Common myeloid progenitor, CD34-positive (primary cell): ENCODE measurements at places on chromosomes 11 and 22.

GRCh38 chr11:123580557-123581275 is 73.7 kb downstream of the SCN3B start:
- peak; percentile 58 for DNase-seq

- DNase-seq: no peak
Observed at GRCh38 chr11:102263379-102264003, 53.8 kb upstream of the BIRC3 start.

GRCh38 chr11:44203270-44204043 is 106.5 kb downstream of the ALX4 start:
- no peak for DNase-seq

DNA sequence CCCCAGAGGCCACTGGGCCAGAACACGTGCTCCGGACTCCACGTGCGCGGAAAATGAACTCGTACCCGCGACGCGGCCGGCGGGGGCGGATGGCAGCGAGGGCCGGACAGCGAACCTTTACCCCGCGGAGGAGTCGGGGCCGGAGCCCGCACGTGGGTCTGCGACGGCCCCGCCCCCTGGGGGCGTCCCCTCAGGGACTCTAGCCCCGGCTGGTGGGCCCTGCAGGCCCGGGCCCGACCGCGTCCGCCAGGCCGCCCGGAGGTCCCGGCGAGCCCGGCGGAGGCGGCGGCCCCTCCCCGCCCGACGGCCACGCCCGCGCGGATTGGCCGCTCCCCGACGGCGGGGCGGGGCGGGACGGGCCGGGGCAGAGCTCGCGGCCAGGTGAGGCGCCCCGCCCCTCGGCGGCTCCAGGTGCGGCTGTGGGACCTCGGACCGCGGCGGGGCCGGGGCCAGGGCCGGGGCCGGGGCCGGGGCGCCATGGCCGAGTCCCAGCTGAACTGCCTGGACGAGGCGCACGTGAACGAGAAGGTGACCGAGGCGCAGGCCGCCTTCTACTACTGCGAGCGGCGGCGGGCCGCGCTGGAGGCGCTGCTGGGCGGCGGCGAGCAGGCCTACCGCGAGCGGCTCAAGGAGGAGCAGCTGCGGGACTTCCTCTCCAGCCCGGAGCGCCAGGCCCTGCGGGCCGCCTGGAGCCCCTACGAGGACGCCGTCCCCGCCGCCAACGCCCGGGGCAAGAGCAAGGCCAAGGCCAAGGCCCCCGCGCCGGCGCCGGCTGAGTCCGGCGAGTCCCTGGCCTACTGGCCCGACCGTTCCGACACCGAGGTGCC is at the start of gene FAM83F:
Gene FAM83F (plus strand): TSS at position 389 of the 827 bp plus-strand sequence. CDS start 89 bp downstream, at position 478.
- peak; percentile 24 for DNase-seq

GRCh38 chr11:66157182-66157864 is 87.3 kb downstream of the PACS1 start:
- DNase-seq: peak; percentile 29

DNA sequence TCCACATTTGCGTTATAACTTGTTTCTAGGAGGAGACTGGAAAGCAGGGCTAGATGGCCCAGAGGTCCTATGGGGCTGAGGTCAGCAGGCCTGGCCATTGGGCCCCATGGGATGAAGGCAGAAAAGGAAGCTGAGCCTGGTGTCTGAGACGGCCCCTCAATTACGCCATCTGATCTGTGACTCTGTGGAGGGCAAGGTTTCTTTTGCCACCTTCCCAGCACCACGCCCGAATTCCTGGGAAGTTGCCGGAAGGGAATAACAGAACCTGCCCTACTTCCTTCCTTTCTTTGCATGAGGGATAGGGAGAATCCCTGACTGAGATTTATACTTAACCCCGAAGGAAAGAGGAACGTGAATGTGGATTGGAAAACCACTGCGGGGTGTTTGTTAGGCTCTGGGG is 118.1 kb downstream of the MPPED1 start:
- no peak for DNase-seq

DNA sequence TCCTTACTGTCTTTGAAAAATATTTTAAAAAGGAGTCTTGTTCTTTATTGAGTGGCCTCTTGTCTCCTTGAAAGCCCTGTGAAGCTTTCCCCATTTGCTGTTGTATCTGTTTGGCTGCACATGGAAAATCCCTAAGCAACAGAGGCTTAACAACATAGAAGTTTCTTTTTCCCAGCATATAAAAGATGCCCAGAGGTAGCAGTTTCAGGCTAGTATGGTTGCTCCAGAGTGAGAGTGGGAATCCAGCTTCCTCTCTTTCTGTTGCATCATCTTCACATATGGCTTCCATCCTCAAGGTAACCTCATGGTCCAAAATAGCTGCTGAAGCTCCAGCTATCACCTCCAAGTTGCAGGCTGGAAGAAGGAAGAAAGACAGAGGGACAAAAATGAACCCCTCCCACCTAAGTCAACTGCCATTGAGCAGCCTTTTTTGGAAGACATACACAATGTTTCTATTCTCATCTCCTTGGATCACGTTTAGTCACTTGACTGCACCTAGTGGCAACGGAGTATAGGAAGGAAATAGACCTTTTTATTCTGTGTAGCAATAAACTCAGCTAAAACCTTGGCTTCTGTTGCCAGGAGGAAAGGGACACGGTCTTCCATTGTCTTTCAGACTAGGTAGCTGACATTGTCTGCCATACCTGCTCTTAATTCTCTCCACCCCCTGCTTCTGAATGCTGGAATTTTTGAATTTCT is 5.3 kb downstream of the CSF2RB start:
- no peak for DNase-seq

- no peak for DNase-seq
Observed at GRCh38 chr22:37331034-37331428, 48.7 kb downstream of the CYTH4 start.

DNA sequence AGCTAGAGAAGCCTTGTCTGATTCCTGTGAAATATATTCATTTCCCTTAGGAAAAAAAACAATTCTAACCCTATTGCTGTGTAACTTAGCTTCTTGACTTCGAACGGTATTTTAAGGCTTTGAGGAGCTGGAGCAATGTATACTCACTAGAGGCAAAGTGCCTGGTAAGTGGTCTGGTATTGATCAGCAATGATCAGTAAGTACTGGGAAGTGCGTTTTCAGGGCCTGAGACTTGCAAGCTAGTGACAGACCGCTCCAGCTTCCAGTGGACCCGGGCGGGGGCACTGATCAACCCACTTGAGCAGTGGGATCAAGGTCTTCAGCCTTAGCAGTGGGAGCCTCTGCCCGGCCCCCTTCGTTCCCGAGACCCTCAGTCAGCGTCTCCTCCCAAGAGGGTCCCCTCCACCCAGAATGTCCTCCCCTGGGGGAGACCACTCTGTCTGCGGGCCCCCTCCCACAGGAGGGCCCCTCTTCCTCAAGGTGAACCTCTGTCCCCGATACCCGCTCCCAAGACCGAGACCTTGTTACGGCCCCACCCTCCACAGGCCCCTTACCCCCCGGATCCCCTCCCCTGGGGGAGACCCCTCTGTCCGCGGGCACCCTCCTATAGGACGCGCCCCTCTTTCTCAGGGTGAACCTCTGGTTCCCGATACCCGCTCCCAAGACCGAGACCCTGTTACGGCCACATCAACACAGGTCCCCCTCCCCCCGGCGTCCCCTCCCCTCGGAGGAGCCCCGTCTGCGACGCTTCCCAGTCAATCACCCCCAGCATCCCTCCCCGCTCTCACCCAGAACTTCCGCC is 452 bp upstream of the ATXN10 start:
- DNase-seq: no peak
